T-helper 17 cell (primary cell): ENCODE measurements at places on chromosomes 12 and 14. TPM values are rescaled to one million over a fixed set of nuclear protein-coding genes. Genes with fewer than 3 reads are reported as not detected.

The DRAM1 gene
- 1.8 TPM for total RNA-seq

The GSC gene
- total RNA-seq = 0.60 TPM

GRCh38 chr14:23464700-23465099 is 4.8 kb upstream of the NGDN start:
- H3K4me3 ChIP-seq = no peak overlapping the region
- no peaks in the 10 kb centered on the region for H3K4me1 ChIP-seq
- no peak overlapping the region for H3K27ac ChIP-seq
- no peak for DNase-seq

The ADSS1 gene
- total RNA-seq = 2.9 TPM

- peaks cover 8% of the 10 kb centered on the region for H3K4me1 ChIP-seq
- no peak overlapping the region for H3K4me3 ChIP-seq
- H3K27ac ChIP-seq = no peak overlapping the region
Observed at GRCh38 chr14:68518761-68519670, 273.9 kb downstream of the ZFP36L1 start.

GRCh38 chr12:92540782-92541423 is 161.9 kb upstream of the PLEKHG7 start:
- peaks cover 20% of the 10 kb centered on the region for H3K4me1 ChIP-seq
- DNase-seq = no peak
- H3K4me3 ChIP-seq = no peak overlapping the region
- H3K27me3 ChIP-seq = no peaks in the 10 kb centered on the region

The NUDT14 gene
- 15.4 TPM for total RNA-seq

- peaks cover 14% of the 10 kb centered on the region for H3K4me1 ChIP-seq
- no peak for DNase-seq
- H3K36me3 ChIP-seq = peaks cover 4% of the 10 kb centered on the region
- H3K27me3 ChIP-seq = no peaks in the 10 kb centered on the region
Observed at GRCh38 chr12:100164153-100164704, 21.6 kb upstream of the BLTP3B start.

The NRL gene
- total RNA-seq = 2.2 TPM

The CACNA1C gene
- total RNA-seq = 0.02 TPM

- H3K27ac ChIP-seq = no peak overlapping the region
- H3K4me1 ChIP-seq = no peaks in the 10 kb centered on the region
- no peak overlapping the region for H3K4me3 ChIP-seq
- no peak for DNase-seq
- no peaks in the 10 kb centered on the region for H3K36me3 ChIP-seq
- peaks cover 25% of the 10 kb centered on the region for H3K27me3 ChIP-seq
Observed at GRCh38 chr14:101189266-101189665, 285.7 kb upstream of the RTL1 start.

GRCh38 chr12:54486173-54486867 is 11.2 kb upstream of the NCKAP1L start:
- DNase-seq = no peak
- peaks cover 6% of the 10 kb centered on the region for H3K27me3 ChIP-seq
- H3K36me3 ChIP-seq = peaks cover 4% of the 10 kb centered on the region
- no peak overlapping the region for H3K27ac ChIP-seq
